GM12878 (cell line): ENCODE measurements at places on chromosomes 7 and 10. TPM values are rescaled to one million over a fixed set of nuclear protein-coding genes. Genes with fewer than 3 reads are reported as not detected.

- DNase-seq, result no peak
Observed at GRCh38 chr7:40746841-40747556, 612.2 kb downstream of the SUGCT start.

- DNase-seq, result no peak
Observed at GRCh38 chr10:31730776-31731175, 197.9 kb downstream of the ARHGAP12 start.

DNA sequence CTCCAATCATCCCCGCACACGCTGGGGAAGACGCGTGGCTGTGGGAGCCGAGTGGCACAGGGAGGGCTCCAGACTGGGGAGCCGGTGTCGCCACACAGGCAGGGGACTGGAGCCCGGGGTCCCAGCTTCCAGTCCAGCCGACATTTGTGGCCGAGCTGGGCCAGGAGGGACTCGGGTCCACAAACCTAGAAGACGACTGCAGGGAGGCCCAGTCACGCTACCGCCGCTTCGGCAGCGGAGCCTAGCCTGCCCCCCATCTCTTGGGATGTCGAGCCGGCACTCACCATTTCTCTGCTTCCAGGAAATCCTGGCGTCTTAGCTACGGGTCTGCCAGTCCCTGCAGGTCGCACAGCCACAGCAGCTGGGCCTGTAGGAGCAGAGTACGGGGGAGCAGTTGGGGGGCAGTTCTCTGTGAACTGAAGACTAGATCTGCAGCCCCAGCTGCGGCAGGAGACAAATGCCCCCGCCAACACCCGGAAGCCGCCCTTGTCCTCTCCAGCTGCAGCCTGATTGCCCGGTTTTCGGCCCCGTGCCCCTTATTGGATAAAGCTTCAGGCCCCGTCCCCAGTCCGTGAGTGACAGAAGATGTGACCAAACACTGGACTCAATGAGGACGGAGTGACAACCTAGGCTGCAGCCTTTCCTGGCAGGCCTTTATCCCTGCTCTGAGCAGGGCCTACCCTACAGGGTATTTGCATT, 270.7 kb downstream of the ZNF33B start:
- DNase-seq, result peak; percentile 15

- no peak for DNase-seq
Observed at GRCh38 chr10:17375936-17376584, 78.3 kb downstream of the ST8SIA6 start.

DNA sequence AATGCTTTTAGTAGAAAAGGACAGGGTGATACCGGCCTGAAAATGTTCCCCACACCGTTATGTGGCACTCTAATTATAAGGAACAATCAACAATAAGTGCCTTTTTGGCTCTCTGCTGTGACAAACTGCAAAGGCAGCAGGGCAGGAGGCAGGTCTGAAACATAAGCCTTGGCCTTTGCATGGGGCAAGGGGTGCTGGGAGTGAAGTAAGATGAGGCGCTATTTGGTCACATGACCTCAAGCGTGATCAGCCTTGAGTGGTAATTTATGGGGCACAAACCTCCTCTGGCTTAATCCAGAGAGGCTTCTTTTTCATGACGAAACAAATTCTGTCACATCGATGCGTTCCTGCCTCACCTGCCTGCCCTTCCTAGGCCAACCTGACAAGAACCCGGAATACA, 202.7 kb downstream of the TAX1BP1 start:
- no peak for DNase-seq

GRCh38 chr7:104264285-104264684, 56.5 kb upstream of the ORC5 start:
- no peak for DNase-seq

DNA sequence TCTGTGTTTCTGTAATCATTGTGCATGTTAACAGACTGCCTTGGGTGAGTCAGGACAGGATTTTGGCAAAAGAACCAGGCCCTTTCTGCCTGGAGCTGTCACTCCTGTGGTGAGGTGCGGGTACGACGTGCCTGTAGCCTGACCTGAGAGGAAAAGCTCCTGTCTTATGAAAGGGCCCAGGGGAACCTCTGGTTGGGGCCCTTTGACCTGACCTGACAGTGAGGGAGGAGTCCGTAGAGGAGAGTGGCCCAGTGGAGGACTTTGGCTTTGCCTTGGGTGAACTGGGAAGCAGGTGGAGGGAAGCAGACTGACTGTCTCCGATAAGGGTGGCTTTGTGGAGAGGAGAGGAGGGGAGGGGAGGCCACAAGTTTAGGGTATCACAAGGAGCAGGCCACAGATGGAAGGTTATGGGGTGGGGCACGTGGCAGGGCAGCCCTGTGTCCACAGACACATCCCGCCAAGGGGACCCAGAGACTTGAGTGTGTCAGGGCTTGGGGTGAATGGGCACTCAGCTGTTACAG, 6.9 kb downstream of the PFKP start:
- no peak for DNase-seq

- no peak for DNase-seq
Observed at GRCh38 chr7:84614821-84615501, 420.4 kb upstream of the SEMA3A start.

The SPDYE5 gene
- not detected in 2 replicates for total RNA-seq

The NMT2 gene
- total RNA-seq, result 9.7 and 9.8 TPM in 2 replicates

The CYCS gene
- 238 and 241 TPM in 2 replicates for total RNA-seq

The RAPGEF5 gene
- total RNA-seq, result 4.0 and 4.3 TPM in 2 replicates

The AFAP1L2 gene
- 0.37 and 0.49 TPM in 2 replicates for total RNA-seq

The GNGT1 gene
- total RNA-seq, result not detected in 2 replicates
